Skeletal muscle cell (primary cell): ENCODE measurements at places on chromosomes 2 and 18.

DNA sequence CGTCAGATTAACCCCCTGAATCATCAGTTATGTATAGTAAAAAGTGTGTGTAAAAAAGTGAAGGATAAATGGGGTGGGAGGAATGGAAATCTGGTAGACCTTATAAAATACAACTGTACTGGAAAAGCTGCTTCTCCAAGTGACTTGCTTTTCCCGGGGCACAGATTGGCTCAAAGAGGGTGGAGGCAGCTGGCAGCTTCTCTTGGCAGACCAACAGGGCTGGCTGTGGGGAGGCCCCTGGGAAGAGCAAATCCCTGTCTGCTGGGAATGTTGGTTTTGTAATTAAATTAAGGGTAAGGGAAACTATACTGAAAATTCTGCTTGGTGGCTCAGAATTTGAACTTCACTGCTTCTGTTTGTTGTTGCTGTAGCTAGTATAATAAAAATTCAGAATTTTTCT is 154.2 kb upstream of the DLX2 start:
- DNase-seq: no peak

GRCh38 chr2:120707816-120708215 is 27.9 kb upstream of the GLI2 start:
- DNase-seq: no peak

GRCh38 chr2:138452324-138452723 is 49.2 kb upstream of the SPOPL start:
- no peak for DNase-seq

- DNase-seq: no peak
These were observed 19.3 kb downstream of the GALNT13 start for GRCh38 chr2:153891051-153891450.

GRCh38 chr18:58891776-58892175 is 27.1 kb downstream of the ZNF532 start:
- no peak for DNase-seq

DNA sequence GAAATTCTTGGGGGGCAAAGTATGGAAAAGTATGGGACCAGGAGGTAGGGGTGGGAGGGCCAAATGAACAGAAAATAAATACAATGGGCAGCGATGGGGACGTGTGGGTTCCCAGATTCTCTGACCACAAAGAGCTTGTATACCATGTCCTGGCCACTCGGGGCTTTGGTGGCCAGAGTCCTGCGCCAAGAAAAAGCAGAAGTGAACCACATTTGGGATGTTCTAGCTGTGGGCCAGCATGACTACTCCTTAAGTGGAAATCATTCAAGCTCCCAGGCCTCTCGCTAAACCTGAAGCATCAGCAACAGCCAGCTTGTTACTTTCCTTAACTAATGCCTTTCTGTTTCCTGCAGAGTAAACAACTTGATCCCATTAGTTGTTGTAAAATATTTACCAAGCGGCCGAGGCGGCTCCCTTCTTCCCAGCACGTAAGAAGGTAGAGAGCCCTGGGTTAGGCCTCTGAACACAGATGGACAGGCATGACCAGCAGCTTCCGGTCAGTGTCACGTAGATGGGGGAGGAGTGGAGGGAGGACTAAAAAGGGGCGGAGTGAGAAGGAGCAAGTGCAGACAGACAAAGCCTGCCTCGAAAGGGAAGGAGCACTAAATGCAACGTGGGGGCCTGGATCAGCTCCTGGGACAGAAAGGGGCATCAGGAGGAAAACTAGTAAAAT is 88.2 kb downstream of the GALNT14 start:
- DNase-seq: no peak
